ENCODE measurements at places on chromosomes 3 and 15.
A peak's percentile ranks its signal among the peaks of the same experiment; 100 is the strongest.

DNA sequence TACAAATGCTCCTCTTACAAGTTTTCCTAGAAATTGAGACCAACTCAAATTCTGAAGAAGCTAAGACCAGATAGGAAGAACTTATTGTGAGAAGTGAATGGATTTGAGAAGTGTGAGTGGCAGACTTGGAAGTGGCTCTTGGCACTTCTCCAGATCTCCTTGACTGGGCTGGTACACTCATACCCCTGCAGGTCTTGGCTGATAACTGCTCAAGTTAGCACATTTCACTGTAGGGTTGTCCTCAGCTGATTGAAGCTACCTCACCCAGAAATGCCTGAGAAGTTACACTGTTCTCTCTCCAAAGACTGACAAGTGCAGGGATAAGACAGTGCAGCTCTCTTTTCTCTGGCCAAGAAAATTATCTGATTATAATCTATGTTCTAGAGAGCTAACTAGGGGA is 16.5 kb upstream of the CLDN1 start:
- DNase-seq, result peak; percentile 50

DNA sequence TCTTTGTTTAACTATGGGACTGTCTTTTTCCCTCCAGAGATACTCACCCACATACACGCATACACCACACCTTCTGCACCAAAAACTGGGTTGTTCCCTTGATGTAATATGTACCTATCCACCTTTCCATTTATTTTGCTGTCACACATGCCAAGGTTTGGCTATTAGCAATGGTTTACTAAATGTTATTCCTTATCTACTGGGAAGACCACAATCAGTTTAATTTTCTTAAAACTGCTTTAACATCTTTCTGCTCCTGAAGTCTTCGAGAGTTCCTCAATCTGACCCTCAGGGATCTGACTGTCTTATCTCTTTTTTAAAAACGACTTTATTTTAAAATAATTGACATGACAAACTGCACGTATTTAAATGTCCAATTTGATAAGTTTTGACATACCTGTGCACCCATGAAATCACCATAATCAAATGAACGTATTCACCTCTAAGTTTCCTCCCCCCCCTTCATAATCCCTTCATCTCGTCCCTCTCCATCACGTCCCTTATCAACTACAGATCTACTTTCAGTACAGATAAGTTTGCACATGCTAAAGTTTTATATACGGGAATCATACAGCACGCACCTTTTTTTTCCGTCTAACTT is 805 bp upstream of the TRPM7 start:
- DNase-seq, result no peak

DNA sequence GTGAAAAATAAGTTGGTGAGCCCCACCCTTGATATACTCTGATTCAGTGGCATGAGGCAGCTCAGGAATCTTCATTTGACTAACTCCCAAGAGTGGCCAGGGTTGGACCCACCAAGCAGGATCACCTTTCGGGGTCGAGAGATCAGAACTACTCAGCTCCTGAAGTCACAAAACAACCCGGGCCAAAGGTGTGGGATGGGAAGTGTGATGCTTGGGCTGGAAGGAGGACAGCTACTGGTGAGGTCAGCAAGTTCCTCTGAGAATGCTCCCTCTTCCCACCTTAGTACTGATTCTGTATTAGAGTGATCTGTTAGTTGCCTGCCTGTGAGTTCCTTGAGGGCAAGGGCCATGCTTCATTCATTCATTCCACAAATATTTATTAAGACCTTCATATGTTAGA is 15.1 kb downstream of the ESYT3 start:
- no peak for DNase-seq

GRCh38 chr15:90143166-90143655 is 40.9 kb upstream of the IDH2 start:
- peak; percentile 75 for DNase-seq

DNA sequence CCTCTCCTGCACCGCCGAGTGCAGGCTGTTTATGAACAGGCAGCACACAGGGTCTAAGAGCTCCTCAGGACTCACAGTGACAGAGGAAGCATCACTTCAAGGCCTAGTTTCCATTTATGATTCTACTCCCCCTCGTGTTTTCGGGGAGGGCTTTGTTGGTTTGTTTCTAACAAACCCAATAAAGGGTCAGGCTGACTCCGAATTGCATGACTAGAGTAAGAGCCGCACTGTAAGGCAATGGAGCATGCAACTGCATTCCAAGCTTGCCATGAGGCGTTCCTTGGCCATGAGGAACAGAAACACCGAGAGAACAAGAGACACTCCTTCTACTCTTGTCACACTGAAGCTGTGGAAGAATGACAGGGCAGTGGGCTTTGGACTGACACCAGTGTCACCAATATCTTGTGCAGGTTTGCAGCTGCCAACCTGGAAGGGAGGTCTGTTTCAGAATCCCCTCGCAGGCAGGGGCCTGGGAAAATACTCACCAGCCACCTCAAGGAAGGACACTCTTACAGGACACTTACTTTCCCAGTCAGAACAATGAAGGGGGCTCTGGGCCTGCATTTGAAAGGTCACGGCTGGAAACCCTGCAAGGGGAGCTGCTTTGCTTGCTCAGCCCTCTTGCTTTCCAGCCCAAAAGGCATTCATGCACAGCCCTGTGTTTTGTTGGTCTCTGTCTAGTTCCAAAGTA is 96.8 kb downstream of the ADAMTS17 start:
- DNase-seq, result peak; percentile 15

DNA sequence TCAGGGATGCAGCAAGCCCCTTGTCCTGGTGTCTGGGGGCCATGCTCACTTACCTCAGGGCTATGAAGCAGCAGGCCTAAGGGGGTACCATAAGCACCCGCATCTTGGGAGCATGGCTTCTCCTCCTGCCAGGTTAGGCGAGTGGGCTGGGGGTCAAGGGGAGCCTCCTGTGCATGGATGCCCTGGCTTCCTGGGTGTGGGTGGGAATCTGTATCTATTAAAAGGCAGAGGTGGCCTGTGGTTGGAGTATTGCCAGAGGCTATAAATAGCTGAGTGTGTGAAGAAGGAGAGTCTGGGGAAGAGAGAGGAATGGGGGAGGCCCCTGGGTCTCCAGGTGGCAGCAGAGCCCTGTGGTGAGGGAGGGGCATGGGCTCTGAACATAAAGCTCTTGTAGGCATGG is 19.5 kb downstream of the ACVR2B start:
- no peak for DNase-seq

GRCh38 chr3:10195366-10196089 is 30.8 kb downstream of the IRAK2 start:
- no peak for DNase-seq

DNA sequence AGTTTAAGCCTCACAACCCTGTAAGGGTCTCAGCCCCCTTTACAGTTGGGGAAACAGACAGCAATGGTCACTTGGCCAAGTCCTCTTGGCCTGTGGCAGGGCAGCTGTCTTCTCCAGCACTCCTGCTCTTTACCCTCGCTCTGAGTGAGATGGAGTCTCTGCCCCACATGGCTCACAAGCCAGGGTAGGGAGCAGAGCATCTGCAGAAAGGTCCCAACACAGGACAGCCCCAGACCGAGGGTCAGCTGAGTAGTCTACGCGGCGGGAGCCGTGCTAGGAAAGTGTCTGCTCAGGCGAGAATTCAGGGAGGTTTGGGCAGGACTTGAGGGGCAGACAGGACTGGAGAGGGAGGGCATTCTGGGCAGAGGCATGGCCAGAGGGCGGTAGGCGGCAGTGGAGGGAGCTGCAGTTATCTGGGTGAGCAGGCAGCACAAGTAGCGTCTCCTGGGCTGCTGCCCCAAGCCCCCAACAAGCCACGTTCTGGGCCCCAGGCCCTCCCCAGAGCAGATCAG is 18.3 kb upstream of the LAMP3 start:
- no peak for DNase-seq

DNA sequence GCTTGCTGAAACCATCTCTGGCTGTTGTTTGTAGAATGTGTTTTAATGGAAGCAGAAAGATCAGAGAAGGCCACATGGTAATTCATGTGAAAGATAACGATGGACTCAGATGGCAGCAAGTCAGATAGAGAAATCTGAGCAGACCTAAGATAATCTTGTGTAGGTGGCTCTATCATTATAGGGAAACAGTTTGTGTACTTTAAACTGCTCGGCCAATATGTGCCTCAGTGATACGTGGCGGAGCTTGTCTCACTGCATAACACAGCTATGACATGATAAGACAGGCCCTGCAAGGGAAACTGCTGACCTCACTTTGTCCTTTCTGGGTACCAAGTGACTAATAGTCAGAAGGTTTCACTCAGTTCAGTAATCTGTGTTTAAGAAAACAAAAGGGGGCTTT is 51.0 kb downstream of the MME start:
- DNase-seq, result peak; percentile 26

DNA sequence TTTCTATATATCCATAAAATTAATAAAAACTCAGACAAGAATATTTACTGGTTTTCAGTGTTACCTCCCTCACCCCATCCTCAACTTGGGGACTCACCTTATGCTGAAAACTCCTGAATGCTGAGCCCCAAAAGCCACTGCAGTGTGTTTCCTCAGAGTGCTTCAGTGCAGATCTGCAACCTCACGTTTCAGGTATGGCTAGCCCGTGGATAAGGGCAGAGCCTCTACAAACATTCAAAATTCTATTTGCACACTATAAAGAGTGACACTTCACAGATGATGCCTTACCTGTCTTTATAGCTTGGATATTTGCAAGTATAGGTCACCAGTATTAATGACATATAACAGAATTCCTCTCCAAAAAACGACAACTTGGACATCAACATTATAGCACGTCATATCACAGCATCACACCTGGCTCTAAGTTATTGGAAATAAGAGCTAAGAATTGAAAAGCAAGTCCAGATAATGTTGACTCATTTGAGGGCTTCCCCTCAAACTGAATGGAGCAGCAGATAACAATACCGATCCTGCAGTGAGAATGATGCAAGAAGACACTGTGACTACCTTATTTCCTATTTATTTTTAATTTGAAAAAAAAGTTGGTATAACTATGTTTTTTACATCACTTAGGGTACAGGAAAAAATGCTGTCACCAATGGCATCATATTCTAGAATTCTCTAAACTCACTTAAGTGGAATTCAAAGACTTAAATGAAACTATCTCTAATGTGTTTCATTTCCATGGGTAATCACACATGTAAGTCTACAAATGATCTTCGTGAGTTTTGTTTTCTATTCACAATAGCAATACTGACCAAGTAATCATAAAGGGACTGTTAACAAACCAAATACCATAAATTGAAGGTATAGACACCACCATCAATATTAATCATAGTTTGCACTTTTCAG is 40.7 kb upstream of the RSL24D1 start:
- DNase-seq, result no peak

GRCh38 chr3:197104738-197105137 is 75.1 kb upstream of the MELTF start:
- no peak for DNase-seq

- peak; percentile 30 for DNase-seq
Measured at GRCh38 chr3:107962946-107963345, 127.9 kb downstream of the CD47 start.

DNA sequence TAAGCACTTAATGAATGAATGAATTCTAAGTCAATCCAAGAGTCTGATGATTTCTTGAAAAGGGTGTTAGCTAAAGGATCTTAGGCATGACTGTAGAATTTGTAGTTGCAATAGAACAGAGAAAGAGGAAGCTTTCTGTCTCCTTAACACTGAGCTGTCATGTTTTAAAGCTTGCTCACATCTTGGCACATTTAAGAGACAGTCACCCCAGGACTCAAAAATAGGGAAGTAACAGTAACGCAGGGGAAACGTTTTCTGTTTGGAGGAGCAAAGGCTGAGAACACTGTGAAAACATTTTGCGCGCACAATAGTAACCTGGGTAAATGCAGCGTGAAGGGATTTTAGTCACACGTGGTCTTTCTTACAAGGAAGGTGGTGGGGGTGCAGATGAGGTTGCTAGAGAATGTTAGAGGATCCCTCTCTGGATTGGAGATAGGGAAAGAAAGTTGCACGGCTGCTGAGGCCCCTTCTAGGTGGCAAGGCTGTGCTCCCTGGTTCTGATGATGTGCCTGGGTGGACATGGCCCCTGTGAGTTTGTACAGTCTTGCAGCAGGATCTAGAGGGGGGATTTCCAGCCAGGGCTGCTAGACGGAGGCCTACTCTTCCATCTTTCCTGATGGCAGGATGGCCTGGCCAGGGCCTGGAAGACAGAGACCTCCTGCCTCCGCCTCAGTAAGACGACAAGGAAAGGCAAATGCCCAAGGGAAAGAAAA is 12.0 kb downstream of the STARD5 start:
- DNase-seq, result no peak

- DNase-seq, result no peak
Measured at GRCh38 chr15:78387246-78388037, 47.3 kb downstream of the CRABP1 start.

DNA sequence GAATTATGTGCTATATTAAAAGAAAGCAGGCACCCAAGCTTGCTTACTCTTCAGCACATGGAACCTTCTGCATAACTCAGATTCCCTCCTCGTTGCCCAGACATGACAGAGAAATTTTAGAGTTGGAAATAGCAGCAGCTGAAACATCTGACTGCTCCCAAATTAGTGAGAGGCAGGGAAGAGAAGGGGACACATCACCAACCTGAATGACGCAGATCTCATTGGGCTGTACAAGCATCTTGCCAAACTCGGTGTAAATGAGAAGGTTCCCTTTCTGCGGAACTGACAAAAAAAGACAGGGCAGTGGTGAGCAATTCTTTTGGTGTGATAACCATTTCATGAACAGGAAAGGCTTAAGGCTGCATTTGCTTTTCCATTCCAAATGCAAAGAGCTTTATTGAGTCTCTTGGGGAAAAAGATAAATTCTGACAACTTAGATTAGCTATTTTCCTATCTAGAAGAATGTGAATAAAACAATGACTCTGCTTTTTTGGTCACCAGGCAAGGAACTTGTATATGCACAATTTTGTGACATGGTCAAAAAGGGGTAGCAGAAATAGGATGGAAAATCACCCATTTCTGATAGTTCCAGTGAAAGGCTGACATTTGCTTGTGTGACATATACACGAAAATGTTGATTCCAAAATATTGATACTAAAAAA is 35.1 kb downstream of the HGD start:
- DNase-seq, result no peak

DNA sequence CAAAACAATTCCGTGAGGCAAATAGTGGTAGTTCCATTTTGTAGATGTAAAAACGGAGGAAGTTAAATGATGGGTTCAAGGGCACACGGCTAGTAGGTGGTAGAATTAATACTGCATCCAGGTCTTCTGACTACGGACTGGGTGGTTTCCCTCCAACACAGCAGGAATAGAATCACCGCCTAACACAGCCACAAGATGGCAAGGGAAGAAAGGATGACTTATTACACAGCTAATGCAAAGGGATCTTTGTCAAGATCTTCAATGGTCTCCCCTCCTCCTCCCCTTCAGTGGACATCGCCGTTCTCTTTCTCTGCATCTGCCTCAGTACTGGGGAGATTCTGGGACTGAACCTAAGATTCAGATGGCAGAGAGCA is 524 bp upstream of the TOPBP1 start:
- peak; percentile 53 for DNase-seq

- DNase-seq, result peak; percentile 96
Measured at GRCh38 chr3:107987036-107987939, 103.5 kb downstream of the CD47 start.

GRCh38 chr3:37606472-37606871 is 255.2 kb upstream of the CTDSPL start:
- no peak for DNase-seq
